ENCODE measurements at places on chromosomes 6 and 20. TPM values are rescaled to one million over a fixed set of nuclear protein-coding genes. Genes with fewer than 3 reads are reported as not detected.

Gene PRL
- total RNA-seq, result not detected

- no peaks in the 10 kb centered on the region for H3K27me3 ChIP-seq
- DNase-seq, result peak; percentile 42
- no peaks in the 10 kb centered on the region for H3K36me3 ChIP-seq
- no peaks in the 10 kb centered on the region for H3K4me1 ChIP-seq
- H3K27ac ChIP-seq, result no peak overlapping the region
These were observed 85.4 kb upstream of the PRSS16 start for GRCh38 chr6:27161946-27162603.

Gene LY6G5C
- total RNA-seq, result 0.32 TPM

- no peaks in the 10 kb centered on the region for H3K36me3 ChIP-seq
- no peak overlapping the region for H3K4me3 ChIP-seq
- H3K27ac ChIP-seq, result no peak overlapping the region
- H3K27me3 ChIP-seq, result no peaks in the 10 kb centered on the region
- no peaks in the 10 kb centered on the region for H3K4me1 ChIP-seq
- DNase-seq, result peak; percentile 38
These were observed 35.2 kb downstream of the JPH2 start for GRCh38 chr20:44151621-44152416.

DNA sequence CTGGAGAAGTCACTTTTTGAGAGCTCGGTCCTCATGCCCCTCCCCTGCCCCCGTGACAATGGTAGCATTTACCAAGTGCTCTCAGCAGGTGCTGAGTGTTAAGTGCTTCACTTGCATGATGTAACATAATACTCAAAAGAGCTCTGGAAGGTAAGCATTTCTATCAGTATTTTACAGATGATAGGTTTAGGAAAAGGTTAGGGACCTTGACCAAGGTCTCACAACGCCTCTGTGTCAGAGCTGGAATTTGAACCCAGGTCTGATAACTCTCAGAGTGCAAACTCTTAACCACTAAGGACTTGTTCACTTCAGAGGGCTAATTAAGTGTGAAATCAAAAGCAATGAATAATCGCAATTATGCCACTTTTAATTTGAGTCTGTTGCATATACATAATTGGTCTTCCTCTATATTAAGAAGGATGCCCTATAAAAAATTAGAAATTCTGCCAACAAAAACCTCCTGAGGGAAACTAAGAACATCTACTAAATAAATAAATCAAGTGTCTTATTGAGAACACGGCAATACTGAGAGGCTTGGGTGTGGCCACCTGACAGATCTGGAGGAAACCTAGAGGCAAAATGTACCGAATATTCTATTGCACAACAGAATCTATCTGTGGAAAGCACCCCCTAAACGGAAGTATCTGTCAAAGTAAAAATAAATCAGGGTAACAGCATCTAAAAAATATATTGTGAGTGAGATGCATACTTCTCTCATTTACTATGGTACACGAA is 109.8 kb downstream of the BACH2 start:
- H3K27me3 ChIP-seq, result no peaks in the 10 kb centered on the region
- H3K4me3 ChIP-seq, result no peak overlapping the region
- DNase-seq, result no peak
- peak overlapping the region; percentile 39 for H3K27ac ChIP-seq

DNA sequence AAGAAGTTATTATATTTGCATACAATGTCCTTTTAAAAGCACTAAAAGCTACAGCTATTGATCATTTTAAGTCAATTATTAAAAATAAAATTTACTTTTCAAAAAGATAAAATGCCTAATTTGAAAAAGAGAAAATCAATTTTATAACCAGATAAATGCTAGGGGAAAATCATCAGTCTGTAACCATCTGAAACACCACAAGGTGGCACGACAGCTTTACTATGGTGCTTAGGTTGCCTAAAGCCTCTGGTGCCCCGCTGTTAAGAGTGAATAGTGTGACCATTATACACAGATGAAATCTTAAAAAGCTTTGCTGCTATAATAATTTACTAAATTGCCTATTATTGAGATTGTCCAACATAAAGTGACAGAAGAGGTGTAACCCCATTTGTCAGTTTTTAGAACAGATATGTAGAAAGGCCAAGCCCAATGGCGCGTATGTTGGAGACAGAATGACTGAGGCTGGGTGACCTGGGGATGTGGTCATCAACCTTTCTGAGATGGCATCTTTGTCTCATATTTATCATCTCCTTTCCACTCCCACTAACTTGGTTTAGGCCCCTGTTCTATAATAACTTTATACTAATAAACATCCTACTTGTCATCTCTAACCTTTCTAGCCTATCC is 100.8 kb downstream of the MOXD1 start:
- H3K36me3 ChIP-seq, result no peaks in the 10 kb centered on the region
- DNase-seq, result peak; percentile 72
- no peaks in the 10 kb centered on the region for H3K27me3 ChIP-seq
- H3K4me1 ChIP-seq, result no peaks in the 10 kb centered on the region

Gene LINC00237
- total RNA-seq, result not detected

Measured in hepatocyte (in vitro differentiated cells).